ENCODE measurements at places on chromosomes 3 and 15.

- peak; percentile 46 for DNase-seq
These were observed 26.6 kb downstream of the LRRC2 start for GRCh38 chr3:46539443-46540005.

- DNase-seq, result peak; percentile 51
These were observed 54.2 kb downstream of the OSTN start for GRCh38 chr3:191253089-191253799.

DNA sequence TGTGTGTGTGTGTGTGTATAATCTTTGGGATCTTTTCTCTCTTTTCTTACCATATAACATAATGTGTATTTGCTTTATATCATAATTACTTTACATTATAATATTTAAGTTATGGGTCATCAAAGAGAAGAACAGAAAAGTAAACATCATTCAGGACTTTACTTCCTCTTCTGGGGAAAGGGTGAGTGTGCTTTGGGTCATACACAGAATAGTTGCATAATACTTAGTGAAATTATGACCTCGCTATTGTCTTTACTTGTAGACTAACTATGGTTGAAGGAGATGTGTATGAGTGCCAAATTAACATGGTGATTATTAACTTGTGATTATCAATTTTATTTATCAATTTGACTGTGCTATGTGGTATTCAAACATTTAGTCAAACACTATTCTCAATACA lies 1086.9 kb downstream of the DIPK2A start:
- no peak for DNase-seq

- no peak for DNase-seq
These were observed 59.9 kb downstream of the LRRFIP2 start for GRCh38 chr3:37114251-37115145.

- no peak for DNase-seq
These were observed 39.6 kb upstream of the SFMBT1 start for GRCh38 chr3:53085476-53085875.

GRCh38 chr3:33278163-33278562 lies 921 bp downstream of the FBXL2 start:
- DNase-seq, result no peak

DNA sequence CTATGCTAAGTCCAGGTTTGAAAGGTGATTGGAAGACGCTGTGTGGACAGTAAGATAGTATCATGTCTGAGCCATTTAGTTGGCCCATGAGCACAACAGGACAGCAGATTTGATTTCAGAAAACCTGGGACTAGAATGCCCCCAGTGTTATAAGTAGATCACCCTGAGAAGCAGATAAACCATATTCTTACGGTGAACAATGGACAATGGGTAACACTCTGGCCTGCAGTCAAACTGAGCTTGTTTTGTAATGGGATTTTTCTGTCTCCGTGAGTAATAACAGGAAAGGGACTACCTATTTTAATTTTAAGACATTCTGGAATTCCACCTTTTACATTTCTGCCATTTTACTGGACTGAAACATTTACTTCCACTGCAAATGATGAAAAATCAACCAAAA lies 71.5 kb downstream of the LDHAL6B start:
- DNase-seq, result no peak

- DNase-seq, result no peak
These were observed 507.0 kb downstream of the ZPLD1 start for GRCh38 chr3:102941786-102942185.

GRCh38 chr3:106176734-106177133 lies 307.9 kb upstream of the CBLB start:
- no peak for DNase-seq

DNA sequence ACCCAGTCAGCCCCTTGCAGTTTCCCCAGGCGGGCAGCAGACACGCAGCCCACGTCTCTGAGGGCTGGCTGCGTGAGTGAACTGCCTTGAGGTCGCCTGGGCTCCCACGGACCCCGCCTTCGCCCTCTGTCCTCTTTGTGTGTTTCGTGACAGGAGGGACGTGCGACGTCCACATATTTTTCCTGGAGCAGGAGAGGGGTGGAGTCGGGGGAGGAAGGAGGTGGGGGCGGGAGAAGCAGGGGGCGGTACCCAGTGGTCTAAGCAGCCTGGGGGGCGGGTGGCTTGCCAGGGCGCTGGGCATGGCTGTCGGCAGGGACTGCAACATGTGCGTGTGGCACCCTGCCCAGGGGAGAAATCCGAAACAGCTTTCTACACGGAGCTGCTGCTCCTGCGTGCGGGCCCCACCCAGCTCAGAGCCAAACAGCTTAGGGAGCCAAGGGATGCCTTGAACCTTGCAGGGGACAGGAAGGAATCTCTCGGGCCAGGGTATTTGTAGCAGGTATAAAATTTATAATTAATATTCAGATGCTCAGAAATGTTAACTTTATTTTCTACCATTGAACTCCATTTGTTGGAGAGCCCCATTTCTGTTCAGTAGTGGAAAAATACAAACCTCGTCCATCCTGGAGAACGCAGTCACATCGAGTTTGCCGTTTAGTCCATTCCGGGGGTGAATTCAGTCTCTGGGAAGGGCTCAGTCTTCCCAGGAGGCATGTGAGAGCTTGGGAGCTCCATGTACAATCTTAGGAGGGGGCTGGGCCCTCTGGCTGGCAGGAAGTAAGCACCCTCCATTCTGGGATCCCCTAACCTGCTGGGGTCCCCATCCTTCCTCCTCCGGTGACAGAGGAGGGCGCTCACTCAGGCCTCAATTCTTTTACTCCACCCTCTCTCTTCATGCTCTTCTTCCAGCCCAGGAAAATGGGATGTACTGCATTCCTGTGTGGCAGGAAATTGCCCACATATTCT lies 79.1 kb upstream of the MEF2A start:
- peak; percentile 53 for DNase-seq

- no peak for DNase-seq
These were observed 89.9 kb upstream of the FLNB start for GRCh38 chr3:57918123-57918837.

GRCh38 chr3:61594144-61594963 lies 33.0 kb downstream of the PTPRG start:
- no peak for DNase-seq

GRCh38 chr3:196706327-196706726 lies 5.7 kb downstream of the CEP19 start:
- DNase-seq, result no peak

- no peak for DNase-seq
These were observed 1025.5 kb upstream of the NR2F2 start for GRCh38 chr15:95304947-95305400.

GRCh38 chr3:133330065-133330464 lies 69.8 kb upstream of the BFSP2 start:
- DNase-seq, result no peak

- DNase-seq, result peak; percentile 44
These were observed 1.5 kb downstream of the MSL2 start for GRCh38 chr3:136194409-136195257.

DNA sequence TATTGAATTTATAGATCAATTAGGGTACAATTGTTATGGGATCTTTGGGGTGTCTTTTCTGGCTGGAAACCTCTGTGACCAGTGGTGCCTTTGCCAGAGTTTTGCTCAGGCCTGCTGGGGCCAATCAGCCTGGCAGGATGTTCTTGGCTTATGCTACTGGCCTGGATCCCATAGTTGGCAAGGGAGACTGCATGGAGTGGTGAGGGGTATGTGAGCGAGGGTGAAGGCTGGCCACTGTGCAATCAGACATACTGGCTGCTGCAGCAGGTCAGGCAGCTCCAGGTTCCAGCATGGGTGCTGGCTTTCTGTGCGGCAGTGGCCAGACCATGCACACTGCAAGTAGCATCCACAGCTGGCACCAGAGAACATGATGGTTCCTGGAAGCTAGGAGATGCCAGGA lies 1053.2 kb upstream of the GBE1 start:
- DNase-seq, result no peak

DNA sequence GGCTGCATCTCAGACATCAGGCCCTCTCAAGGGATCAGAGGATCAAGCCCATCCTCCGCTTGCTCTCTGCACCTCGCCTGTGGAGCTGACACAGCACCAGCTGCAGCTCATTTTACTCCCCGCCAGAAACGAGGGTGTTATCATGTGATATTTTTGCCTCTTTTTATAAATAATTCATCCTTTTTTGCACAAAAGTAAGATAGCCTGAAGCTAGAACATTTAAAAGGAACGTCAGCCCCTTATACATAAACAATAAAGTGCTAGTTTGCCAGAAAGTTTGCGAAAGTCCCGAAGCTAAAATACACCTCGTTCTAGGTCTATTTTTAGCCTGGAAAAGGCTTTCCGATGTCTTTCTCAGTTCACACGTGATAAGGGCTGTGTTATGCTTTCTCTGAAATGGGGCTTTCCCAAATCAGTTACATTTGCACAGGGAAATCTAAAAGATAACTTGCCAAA lies 9.6 kb upstream of the FAM174B start:
- DNase-seq, result peak; percentile 75

- no peak for DNase-seq
These were observed 184.1 kb upstream of the TP63 start for GRCh38 chr3:189446959-189447560.
